ENCODE measurements at places on chromosomes 1 and 21.
A peak's percentile ranks its signal among the peaks of the same experiment; 100 is the strongest.

- DNase-seq: peak; percentile 56
Measured at GRCh38 chr1:170967042-170967910, 31.9 kb downstream of the MROH9 start.

DNA sequence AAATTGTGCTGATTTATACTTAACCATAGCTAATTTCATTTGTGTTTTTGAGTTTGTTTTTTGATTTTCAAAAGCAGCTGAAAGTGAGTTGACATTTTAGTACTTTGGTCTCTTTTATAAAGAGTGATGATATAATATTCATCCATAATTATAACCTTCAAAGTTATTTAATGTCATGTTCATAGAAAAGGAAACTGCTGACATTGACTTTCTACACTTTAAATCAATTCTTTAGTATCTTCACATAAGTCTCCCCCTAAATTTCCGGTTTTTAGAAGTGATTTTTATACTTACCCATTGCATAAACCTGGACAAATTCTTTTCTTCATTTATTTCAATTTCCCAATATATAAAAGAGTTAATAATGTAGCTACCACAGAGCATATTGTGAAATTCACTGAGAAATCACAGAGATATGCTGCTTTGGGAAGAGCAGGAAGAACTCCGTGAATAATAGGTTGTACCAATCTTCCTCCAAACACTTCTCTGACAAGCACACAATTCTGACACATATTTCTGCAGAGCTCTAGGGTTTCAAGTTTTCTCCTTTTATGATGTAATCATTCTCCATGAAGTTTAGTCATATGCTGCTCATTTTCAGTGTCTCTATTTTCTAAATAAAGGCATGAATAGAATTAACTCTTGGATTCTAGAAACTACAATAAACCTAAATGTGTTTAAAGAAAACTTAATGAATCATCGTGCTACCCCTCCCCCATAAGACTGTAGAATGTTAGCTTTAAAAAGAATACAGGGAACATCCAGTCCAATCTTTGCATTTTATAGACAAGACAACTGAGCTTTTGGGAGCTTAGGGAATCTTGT, 25.6 kb upstream of the CDC42BPA start:
- DNase-seq: peak; percentile 94

- DNase-seq: peak; percentile 64
Measured at GRCh38 chr1:44220001-44220751, 6.9 kb downstream of the DMAP1 start.

DNA sequence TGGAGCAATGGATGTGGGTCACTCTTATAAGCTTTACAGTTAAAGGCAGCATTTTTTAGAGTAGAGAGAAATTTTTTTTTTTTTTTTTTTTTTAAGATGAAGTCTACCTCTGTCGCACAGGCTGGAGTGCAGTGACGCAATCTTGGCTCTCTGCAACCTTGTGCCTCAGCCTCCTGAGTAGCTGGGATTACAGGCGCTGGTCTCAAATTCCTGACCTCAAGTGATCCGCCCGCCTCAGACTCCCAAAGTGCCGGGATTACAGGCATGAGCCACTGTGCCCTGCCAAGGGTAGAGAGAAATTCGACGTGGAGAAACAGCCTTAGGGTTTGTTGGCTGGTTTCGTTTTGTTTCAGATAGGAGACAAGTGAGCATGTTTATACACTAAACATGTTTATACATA, 594.2 kb upstream of the ADAMTS5 start:
- peak; percentile 66 for DNase-seq

- DNase-seq: peak; percentile 97
Measured at GRCh38 chr1:232142403-232143314, 487.3 kb downstream of the SIPA1L2 start.

- peak; percentile 47 for DNase-seq
Measured at GRCh38 chr1:19811206-19811851, 3.8 kb downstream of the RNF186 start.

- no peak for DNase-seq
Measured at GRCh38 chr21:24897883-24898282, 709.4 kb downstream of the MRPL39 start.

GRCh38 chr1:247487057-247487456, 29.2 kb upstream of the OR2B11 start:
- no peak for DNase-seq

DNA sequence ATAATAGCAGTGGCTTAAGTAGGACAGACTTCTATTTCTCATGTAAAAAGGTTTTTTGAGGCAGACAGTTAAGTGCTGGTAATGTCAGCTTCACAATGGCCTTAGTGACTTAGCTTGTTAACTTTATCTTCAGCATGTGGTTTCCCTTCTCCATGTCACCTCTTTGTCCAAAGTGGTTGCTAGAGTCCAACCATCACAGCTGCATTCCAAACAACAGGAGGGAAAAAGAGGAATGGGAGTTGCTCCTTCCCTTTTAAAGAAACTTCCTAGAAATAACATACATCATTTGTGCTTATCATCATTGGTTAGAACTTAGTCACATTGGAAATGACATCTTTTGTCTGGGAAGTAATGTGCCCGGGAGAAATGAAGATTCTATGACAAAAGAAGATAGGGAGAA, 9.9 kb downstream of the GSTM5 start:
- no peak for DNase-seq

DNA sequence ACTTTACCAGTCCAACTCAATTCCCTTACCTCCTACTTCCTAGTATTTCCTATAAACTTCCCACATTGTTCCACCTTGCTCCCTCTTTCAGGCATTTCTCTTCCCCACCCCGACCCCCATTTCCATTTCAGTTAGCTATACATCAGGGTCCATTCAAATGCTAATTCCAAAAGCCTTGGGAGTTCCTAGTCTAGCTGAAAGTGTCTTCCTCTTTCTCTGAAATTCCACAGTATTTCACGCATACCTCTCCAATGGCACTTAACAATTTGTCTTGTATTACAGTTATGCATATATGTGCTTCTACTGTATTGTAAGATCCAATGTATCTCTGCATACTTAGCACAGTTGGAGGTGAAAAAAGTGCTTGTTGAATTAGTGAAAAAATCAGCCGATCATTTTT, 94.9 kb downstream of the ZNF644 start:
- no peak for DNase-seq

DNA sequence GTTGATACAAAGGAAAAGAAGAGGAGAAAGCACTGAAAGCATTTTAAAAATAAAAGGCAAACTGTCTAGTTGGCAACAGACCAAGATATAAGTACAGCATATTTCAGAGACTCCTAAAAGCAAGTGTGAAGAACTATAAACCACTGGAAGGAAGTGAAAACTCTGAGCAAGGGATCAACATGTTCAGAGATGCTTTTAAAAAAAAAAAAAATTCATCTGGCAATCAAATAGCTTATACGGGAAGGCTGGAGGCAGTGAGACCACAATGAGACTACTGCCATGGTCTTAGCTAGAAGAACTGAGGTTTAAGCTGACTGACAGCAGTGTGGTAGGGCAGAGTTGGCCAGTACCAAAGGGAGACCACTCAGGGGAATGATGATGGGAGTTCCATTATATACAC, 124.3 kb downstream of the VAV3 start:
- DNase-seq: no peak

DNA sequence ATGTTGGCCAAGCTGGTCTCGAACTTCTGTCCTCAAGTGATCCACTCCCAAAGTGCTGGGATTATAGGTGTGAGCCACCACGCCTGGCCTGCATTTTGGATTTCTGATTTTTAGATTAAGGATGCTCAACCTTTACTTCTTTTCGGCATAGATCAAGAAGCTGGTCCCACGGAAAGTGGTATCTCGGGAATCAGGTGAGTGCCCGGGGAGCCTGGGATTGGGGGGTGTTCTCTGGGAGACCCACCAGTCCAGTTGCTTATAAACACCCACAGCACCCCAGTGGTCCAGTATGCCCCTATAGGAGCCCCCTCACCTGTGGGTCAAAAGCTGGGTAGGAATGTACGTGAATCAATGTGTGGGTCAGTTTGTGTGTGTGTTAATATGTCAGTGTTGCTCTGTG, 3.2 kb downstream of the SH3D21 start:
- no peak for DNase-seq

DNA sequence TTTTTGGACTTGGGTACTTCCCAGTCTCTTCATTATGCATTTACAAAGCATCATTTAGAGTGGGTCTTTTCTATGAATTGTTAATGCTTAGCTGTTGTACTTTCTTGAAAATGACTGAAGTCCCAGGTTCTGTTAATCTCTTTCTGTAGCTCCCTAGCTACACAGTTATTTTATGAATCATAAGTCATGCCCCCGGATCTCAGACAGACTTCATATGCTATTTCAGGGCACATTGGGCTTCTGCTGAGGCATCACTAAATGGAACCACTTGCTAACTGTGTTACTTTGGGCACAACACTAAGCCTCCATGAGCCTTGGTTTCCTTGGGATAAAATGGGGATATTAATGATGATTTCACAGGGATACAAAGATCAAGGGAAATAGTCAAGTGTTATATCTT, 55.5 kb upstream of the RBM15 start:
- DNase-seq: no peak

DNA sequence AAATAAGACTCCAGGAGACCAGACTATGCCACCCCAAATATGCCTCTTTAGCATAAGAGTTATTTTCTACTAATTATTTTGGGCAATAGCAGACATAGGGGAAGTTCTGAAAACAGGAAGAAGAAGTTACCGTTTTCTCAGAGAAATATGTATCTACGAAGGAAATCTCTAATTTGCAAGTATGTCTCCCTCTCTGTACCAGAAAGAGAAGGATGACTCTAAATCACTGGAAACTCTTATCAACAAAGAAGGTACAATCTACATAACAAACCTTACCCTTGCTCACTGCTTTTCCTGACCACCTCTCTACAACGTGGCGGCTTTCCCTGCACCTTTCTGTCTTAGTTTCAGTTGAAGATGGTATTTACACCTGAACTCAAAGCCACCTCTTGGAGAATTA, 49.0 kb downstream of the OMA1 start:
- DNase-seq: no peak

DNA sequence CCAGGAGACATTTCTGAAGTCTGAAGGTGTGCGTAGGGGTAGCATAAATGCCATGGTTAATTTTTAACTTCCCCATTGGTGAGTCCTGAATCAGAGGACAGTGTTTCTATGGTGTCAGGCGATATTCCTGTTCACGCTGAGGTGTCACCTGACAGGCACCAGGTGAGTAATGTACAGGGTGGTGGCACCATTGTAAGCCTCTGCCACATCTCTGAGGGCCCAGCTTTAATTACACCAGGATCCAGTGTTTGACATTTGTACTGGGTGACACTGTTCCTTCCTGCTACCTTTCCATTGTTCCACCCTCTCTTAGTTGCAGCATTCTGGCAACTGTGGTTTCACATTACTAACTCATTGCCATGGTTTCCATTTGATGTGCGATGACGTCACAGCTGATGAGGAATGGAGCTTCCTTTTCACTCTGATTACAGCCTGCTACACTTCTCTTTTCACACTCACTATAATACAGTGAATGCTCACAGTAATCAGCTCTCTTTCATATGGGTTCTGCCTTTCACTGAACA, 40.6 kb upstream of the MARK1 start:
- peak; percentile 19 for DNase-seq

GRCh38 chr1:234533034-234533891, 54.3 kb upstream of the TARBP1 start:
- peak; percentile 95 for DNase-seq

- DNase-seq: no peak
Measured at GRCh38 chr1:19416921-19417470, 68.3 kb downstream of the CAPZB start.

DNA sequence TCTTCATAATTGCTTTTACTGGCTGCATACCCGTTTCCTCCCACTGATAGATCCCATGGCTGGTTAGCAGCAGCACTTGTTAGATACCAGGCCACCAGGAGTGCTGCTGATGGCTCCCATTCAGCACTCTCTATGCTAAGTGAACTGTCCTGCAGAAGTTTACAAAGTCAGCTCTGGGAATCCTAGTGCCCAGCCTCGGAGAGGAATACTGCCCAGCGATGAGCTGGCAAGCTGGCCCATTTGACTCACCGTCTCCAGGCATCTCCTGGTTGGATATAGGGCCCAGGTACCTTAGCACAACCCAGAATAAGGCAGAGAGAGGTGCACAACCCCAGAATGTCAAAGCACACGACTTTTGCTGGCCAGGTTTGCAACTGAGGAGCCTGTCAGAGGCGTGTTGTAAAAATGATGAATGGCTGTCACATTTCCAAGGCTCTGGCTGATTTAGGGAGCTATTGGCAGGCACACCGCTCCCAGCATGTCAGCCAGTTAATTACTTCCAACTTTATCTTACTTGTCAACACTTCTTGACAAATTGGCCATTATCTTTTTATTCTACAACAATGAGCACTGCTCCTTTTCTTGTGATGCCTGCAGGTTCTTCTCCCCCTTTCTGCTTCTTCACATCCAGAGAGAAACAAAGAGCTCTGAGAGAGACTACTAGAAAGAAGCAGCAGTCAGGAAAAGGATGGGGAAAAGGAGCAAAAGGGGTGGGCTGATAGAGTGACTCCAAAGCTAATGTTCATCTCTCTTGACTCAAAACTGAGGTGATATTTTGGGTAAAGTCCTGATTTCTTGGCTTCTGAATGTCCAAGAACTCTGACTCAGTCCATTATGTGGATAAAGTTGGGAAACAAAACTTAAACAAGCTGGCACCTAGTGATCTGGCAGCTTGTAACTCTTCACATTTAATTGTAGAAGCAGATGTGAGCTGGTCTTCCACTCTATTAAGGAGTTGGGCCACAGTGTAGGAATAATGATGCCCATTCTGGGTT, 10.8 kb upstream of the ANGPTL7 start:
- peak; percentile 46 for DNase-seq

- no peak for DNase-seq
Measured at GRCh38 chr1:98260839-98261238, 340.0 kb upstream of the DPYD start.

- peak; percentile 59 for DNase-seq
Measured at GRCh38 chr1:24929398-24930259, 447 bp downstream of the RUNX3 start.

GRCh38 chr1:207097871-207098324, 6.1 kb upstream of the C4BPA start:
- no peak for DNase-seq

DNA sequence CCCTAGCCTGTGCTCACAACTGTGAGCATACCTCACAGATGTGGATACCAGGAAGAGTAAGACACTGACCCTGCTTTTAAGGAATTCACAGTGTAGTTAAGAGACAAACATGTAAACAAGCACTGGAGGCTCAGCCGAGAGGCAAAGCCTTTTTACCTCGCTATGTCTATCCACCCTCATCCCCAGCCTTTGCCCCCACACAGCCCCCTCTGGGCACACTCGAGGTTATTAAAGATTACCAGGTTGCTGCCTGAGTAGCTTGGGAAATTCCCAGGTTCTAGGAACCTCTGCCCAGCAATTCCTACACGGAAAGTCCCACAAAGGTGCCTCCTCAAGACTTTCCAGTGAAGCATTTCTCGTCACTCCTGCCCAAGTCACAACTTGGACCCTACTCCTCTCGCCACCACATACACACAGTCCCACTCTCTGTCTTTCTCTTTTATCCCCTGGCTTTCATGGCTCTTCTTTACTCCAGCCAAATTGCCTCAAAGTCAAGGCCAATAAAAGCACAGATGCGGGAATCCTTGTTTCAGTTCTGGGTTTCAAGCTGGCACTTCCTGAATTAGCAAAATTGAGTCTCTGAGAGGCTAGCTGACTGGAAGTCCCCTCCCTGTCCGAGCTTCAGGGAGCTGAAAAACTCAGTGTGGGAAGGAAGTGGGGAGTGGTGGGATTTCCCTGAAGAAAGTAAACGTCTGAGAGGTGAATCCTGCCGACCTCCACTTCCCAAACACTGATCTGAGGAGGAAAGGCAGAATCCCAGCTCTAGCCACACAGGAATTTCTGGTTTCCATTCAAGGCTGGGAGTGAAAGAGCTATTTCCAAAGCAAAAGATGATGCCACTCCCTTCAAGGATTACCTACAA, 7.6 kb downstream of the DENND2D start:
- peak; percentile 15 for DNase-seq
